ENCODE measurements at places on chromosomes 1 and 21. TPM values are rescaled to one million over a fixed set of nuclear protein-coding genes. Genes with fewer than 3 reads are reported as not detected.

Gene SH2D5
- 11.2 TPM for total RNA-seq

Gene ADAMTS5
- total RNA-seq: not detected

Gene FMO5
- 3.2 TPM for total RNA-seq

Gene TINAGL1
- 217 TPM for total RNA-seq

Gene CHI3L2
- 0.55 TPM for total RNA-seq

Gene CFHR5
- not detected for total RNA-seq

Gene MPZ
- 0.18 TPM for total RNA-seq

Gene C2CD2
- 81.4 TPM for total RNA-seq

Gene TLR5
- total RNA-seq: 1.2 TPM

Gene SPATA1
- 2.9 TPM for total RNA-seq

Gene OPTC
- total RNA-seq: not detected

Gene PRAMEF11
- not detected for total RNA-seq

Gene GJA4
- not detected for total RNA-seq

Gene C1orf87
- total RNA-seq: not detected

Gene TBX15
- total RNA-seq: not detected

Gene SYCP1
- not detected for total RNA-seq

Gene CLCC1
- total RNA-seq: 30.4 TPM

Gene BCAS2
- 70.1 TPM for total RNA-seq

Data from PC-3 (cell line).